ENCODE measurements at places on chromosomes 5 and 9.

DNA sequence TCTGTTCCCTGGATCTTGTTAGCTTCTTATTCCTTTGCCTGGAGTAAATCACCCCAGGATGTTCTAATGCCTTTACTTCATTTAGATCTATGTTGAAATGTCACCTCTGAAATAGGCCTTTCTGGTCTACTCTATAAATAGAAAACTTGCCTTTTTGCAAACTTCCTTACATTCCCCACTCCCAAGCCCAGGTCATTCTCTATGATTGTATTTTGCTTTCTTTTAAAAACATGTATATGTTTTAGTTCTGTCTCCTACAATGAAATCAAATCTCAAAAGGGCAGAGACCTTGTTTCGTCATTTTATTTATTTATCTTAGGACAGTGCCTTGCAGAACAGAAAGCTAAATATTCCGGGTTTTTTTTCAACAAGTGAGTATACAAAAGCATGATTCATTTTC, 1657.7 kb upstream of the C9orf72 start:
- DNase-seq: no peak

DNA sequence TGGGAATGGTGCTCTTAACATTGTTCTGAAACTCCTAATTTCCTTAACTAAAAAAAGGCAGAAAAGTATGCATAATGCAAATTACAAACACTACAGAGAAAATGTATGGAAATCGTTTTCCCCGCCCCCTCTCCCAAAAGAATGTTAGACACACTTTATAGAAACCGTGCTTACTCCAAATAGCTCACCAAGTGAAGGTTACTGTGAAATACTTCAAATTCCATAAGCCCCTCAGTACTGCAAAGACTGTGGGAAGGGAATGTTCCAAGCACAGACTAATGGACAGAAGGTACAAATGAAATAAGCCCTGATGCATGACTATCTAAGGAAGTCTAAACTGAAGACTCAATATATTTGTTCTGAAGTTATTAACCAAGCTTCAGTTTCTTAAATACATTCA, 12.5 kb downstream of the MAPKAP1 start:
- DNase-seq: no peak

DNA sequence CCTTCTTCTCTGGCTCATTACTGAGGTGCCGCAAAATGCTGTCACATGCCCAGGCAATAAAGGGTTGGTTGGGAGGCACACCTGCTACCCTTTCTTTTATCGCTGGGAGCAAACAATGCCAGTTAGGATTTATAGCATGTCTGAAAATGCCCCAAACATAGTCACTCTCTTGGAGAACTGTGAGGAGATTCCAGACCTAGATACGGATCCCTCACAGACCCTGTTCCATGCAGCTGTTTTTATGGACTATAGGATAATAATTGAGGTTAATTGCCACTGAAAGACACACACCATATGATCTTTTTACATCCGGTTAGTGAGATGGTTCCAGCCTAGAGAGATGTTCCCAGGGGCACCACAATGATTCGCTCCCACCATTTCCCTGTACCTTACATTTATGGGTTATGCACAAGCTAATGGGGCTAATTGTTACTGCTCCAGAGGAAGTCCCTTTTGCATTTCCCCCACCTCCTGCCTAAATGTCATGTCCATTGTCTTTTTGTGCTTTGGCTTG, 318.1 kb downstream of the PIK3R1 start:
- DNase-seq: no peak

DNA sequence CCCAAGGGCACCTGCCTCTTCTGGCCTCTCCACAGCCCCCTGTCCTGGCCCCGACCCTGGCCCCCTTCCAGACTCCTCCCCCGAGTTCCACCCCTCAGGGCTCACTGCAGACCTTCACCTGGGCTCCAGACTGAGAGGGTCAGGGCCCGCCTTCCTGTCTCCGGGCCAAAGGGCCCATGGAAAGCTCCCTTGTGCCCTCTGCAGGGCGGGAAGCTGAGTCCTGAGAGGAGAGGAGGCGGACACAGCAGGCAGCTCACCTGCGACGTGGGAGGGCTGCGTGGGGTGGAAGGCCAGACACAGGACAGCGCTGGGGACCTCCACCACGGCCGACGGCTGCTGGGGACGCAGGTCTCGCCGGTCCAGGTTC, 20.6 kb downstream of the DYNC2I2 start:
- no peak for DNase-seq

- DNase-seq: peak; percentile 49
These were observed 29.9 kb downstream of the CD180 start for GRCh38 chr5:67166460-67167285.

DNA sequence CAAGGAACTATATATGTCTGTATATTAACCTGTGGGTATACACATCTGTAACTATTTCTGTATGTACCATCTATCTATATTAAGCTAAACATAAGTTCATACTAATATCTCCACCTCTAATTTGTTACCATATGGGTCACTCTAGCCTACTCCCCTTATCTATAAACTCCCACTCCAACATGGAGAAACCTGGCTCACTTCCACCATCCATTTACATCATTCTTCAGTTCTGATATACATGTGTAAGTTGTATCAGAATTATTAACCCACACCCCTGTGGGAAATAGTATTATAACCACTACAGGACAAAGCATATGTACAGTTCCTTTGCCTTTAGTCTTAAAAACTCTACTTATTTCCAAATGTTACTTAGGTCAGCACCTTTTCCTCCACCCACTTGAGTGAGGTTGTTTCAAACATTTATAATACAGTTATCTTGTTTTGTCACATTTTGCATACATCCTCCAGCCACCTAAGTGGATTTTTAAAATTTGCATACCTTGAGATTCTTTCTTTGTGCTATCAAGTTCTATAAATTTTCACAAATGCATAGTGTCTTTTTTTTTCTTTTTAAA, 10.6 kb downstream of the NDFIP1 start:
- DNase-seq: no peak

- no peak for DNase-seq
These were observed 11.4 kb downstream of the CIZ1 start for GRCh38 chr9:128180001-128180400.

GRCh38 chr9:3361116-3361515, 164.7 kb downstream of the RFX3 start:
- DNase-seq: no peak

DNA sequence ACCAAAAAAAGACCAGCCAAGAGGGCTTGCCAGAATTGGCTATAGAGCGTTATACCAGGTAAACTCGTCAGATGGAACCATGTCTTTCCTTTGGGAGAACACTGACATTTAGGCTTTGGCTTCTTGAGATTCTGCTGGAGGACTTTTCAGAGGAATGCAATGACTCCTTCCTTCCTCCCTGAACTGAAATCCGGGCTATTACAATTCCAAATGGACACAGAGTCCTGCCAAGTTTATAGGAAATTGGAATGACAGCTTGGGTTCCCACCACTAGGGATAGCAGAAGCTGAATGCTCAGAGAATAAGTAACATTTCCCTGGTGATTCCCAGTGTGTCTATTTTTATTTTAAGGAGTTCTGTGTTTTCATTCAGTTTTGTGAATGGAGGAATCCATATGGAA, 143.0 kb downstream of the FGF1 start:
- no peak for DNase-seq

DNA sequence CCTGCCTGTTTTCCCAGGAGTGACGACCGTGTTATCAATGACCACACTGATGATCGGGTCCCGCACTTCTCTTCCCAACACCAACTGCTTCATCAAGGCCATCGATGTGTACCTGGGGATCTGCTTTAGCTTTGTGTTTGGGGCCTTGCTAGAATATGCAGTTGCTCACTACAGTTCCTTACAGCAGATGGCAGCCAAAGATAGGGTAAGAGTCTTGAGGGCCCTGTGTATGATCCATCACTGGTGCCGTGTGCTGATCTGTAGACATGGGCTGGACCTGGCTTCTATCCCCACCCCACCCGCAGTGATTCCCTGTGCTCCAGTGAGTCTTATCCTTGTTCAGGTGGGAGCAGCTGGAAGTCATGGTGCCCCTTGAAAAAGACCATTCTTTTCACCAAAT, 26.0 kb downstream of the GABRP start:
- peak; percentile 5 for DNase-seq

DNA sequence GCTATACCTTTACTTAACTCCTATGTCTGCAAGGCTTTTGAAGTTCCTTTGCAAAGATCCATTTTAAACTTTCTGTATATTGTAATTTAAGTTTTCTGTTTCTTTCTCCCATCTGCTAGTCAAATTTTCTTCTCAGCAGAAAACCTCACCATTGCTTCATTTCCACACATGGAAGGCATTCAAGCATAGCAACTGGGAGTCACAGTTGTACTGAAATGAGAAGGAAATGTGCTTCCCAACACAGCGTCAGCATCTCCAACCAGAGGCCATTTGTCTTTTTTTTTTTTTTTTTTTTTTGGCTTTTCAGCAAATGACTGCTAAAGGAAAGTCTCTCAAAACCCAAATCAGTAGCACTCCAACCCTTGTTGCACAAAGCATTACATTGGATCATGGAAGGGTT, 92.5 kb downstream of the RAB3C start:
- no peak for DNase-seq

GRCh38 chr9:125884218-125884595, 137.0 kb downstream of the PBX3 start:
- DNase-seq: no peak

DNA sequence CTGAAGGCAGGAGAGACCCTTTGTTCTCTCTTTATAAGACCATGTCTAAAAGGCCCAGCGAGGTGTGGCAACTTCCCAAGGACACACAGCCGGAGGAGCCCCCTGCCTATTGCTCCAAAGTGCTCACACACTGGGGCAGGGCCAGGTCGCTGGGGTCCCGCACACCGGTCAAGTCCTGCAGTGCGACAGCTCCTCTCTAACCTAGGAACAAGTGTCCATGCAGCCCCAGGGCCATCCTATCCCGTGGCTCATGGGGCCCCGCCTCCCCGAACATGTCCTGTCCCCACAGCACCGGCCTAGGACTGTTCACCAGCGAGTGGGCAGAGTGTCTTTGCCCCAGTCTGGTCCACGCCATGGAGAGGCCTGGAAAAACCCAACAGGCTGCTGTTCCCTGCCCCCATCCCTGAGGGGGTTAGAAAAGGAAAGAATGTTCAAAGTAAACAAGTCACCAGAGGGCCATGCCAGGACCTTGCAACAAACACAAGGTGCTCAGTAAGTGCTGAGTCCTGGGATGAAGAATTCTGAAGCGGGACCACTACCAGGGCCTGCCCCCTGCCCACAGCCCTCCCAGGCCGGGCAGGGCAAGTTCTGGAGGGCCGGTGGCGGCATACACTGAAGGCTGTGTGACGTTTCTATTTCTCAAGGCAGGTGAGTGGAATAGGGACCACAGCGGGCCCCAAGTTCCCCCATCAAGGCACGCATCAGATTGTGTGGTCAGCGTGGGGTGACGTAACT, 938 bp downstream of the NINJ1 start:
- no peak for DNase-seq

DNA sequence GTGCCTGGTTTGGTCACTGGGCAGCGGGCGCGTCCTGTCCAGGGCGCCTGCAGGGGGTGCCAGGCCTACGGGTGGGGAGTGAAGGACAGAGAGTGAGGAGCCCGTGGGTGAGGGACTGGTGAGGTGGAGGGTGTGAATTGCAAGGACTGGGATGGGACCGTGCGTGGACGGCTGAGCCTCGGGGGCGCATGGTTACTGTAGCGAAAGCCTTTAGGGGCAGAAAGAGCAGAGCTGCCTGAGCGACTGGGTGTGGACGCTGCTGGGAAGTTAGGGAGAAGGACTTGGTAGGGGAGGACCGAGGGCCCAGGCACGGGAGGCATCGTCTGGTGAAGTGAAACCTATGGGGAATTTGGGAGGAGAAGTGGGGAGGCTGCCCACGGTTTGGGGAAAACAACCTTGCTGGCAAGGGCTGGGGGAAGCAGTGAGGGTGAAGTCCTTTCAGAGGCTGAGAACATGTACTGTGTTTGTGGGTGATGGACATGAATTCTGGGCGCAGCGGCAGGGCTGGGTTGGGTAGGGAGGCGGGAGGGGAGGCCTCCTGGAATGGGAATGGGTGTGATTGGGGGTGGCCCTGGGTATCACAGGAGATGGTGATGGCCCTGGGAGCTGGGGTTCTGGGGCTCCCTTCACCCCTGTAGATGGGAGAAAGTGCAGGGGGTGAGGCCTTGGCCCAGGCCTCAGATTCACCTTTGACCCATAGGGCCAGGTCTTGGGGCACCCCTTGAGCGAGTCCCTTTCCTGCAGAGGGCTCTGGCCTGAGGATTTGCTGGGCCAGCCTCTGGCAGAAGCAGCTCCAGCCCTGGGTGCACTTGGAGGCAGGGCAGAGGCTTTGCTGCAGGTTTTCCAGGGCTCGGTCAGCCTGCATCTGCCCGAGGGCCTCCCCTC, 1.7 kb upstream of the TOR4A start:
- DNase-seq: no peak

GRCh38 chr5:1655496-1656270, 131.9 kb upstream of the LPCAT1 start:
- no peak for DNase-seq

DNA sequence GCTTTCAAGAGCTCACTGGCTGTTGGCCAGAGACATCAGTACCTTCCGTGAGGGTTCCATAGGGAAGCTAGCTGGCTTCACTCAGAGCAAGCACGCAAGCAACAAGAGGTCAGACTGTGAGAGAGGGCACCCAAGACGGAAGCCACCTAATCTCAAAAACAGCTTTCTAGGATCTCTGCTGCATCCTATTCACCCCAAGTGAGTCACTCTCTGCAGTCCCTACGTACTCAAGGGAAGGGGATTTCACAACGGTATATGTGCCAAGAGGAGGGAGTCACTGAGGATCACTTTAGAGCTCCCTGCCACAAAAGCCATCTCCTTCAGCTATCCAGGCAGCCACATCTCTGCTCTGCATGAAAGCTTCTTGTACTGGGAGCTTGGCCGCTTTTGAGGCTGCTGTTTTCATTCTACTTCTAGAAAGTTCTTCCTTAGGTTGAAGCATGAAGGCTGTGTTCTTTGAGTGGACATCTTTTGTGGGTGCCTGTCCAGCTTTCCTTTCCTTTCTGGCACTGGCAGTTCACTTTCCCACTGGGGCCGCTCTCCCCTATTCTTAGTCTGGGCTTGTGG, 249.5 kb downstream of the MAN2A1 start:
- DNase-seq: no peak

GRCh38 chr9:126819482-126819881, 14.6 kb downstream of the ZBTB43 start:
- DNase-seq: no peak

- DNase-seq: no peak
These were observed 20.9 kb upstream of the ZSWIM6 start for GRCh38 chr5:61311056-61311610.

- DNase-seq: no peak
These were observed 235.0 kb downstream of the ROR2 start for GRCh38 chr9:91714874-91715615.

DNA sequence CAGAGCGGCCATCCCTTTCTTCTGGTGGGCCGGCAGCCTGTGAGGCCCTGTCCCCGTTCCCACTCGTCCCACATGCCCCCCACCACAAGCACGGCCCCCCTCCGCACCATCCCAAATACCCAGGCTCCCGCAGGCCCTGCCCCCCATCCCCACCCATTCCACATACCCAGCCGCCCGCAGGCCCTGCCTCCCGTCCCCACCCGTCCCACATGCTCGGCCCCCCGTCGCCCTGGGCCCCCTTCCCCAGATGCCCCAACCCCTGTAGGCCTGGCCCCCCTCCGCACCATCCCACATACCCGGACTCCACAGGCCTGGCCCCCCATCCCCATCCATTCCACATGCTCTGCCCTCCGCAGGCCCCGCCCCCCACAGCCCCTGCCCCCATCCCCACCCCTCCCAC, 11.5 kb downstream of the SLC6A19 start:
- DNase-seq: no peak

Measured in germinal center (tissue), 1 donor.